Cardiac fibroblast (primary cell): ENCODE measurements at places on chromosomes 11 and 22.

DNA sequence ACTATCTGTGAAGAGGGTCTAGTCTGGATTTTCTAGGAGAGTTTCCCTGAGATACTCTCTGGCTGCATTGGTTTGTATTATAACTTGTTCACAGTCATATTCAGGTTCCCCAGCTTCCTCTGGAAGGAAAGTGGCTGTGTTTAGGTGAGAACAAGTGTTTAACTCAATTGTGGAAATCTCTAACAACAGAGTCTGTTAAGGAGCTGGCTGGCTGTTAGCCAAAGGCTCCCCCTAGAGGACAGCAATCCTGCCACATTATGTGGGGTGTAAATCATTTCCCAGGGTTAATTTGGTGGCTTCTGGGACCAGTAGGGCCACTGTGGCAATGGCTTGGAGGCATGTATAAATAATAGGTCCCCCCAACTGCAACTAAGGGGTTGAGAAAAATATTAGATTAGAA is 18.4 kb downstream of the MS4A6E start:
- DNase-seq: peak; percentile 4

- DNase-seq: no peak
These were observed 41.7 kb downstream of the OTOG start for GRCh38 chr11:17588721-17589120.

DNA sequence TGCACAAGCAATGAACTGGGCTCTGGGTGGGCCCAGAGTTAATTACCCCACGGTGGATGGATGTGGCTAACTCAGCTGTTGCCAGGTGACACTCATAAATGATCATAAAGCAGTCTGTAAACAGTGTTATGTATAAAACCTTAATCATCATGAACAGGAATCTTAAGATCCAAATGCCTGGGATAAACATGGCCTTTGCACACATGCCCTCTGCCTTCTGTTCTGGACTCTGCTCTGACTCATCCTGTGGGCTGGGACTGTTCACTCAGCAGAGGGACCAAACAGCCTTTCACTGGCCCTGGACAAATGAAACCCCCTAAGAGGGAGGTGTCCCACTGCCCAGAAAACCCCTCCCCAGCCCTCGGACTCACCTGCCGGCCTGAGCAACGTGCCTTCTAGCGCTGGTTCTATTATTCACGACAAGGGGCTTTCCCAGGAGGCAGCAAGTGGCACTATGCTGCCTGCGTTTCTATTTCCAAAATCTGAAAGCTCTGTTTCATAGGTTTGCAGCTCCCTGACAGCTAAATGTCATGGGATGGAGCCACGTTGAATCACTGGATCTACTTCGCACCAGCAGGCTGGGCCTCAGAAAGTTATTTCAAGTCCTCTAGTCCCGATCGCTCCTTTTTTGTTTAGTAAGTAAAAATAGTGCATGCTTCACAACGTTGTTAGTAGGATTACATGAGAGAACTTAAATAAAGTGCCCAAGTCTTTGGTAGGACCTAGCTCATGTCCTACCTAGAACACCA is 53.0 kb downstream of the LARGE1 start:
- DNase-seq: peak; percentile 20

GRCh38 chr11:60098508-60098907 is 10.0 kb downstream of the MS4A2 start:
- DNase-seq: no peak

DNA sequence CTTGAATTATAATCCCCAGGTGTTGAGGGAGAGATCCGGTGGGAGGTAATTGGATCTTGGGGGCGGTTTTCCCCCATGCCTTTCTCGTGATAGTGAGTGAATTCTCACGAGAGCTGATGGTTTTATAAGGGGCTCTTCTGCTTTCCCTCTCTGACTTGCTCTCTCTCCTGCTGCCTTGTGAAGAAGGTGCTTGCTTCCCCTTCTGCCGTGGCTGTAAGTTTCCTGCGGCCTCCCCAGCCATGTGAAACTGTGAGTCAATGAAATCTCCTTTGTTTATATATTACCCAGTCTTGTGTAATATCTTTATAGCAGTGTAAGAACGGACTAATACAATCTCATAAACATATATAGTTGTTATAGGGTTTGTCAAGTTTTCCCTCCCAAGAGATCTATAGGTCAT is 32.8 kb downstream of the KCNE3 start:
- no peak for DNase-seq

- DNase-seq: peak; percentile 95
These were observed 5.0 kb upstream of the CCDC88B start for GRCh38 chr11:64334764-64335735.

- DNase-seq: peak; percentile 9
These were observed at the start of gene SCUBE1 for GRCh38 chr22:43343262-43343669. Gene SCUBE1, minus strand, starts transcription at chr22:43343372. Its CDS starts 111 bp downstream, at chr22:43343261.

- no peak for DNase-seq
These were observed 1.3 kb downstream of the HPS5 start for GRCh38 chr11:18320617-18321016.

DNA sequence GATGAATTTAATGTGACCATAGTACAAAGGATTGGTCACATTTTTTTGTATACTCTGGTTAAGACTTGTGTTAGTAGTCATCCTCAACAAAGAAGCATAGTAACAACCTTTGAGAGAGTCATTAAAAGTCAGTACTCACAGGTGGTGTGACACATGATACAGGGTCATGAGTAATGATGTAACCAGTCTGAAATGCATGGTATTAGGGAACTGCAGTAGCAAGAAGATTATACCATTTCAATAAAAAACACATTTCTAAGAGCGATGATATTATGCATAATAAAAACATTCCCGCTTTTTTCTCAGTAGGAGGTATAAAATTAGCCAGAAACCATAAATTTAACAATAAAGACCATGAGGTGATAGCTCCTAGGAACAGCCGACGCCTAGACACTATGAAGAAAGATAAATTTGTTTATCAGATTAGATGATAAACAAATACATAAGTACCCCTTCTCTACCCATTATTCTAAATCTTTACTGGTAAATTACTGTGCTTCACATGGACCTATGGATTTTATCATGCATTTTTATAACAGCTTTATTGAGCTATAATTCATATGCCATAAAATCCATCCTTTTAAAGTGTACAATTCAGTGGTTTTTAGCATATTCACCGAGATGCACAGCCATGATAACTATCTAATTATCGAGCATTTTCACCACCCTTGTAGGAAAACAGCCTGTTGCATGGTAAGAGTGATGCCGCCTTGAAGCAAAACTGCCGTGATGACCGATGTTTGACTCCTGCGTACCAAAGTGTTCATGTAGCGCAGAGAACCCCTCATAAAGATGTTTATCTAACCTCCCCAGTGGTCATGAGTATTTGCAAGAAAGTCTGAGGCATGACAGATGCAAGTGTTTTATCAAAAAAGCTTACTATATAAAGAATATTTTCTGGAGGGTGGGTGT is 41.8 kb downstream of the TMPRSS5 start:
- no peak for DNase-seq

- peak; percentile 96 for DNase-seq
These were observed 104.6 kb upstream of the ANO3 start for GRCh38 chr11:26227301-26227746.
